ENCODE measurements at places on chromosomes 16 and 17.

DNA sequence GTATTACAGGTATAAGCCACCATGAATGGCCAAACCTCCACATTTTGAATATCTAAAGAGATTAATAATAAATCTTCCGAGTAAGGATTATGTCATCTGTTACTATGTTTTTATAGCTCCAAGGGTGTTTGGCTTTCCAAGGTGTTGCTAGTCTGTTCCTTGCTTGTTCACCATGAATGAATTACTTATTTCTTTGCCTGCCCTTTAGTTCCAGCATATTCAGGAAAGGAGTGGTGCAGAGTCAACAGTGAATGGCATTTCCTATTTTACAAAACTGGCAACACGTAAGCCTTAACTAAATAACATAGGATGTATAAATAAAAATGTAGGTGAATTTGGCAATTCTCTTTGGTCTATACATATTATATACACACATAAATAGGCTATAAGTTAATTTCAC, 70.3 kb downstream of the MYO1D start:
- DNase-seq = no peak

DNA sequence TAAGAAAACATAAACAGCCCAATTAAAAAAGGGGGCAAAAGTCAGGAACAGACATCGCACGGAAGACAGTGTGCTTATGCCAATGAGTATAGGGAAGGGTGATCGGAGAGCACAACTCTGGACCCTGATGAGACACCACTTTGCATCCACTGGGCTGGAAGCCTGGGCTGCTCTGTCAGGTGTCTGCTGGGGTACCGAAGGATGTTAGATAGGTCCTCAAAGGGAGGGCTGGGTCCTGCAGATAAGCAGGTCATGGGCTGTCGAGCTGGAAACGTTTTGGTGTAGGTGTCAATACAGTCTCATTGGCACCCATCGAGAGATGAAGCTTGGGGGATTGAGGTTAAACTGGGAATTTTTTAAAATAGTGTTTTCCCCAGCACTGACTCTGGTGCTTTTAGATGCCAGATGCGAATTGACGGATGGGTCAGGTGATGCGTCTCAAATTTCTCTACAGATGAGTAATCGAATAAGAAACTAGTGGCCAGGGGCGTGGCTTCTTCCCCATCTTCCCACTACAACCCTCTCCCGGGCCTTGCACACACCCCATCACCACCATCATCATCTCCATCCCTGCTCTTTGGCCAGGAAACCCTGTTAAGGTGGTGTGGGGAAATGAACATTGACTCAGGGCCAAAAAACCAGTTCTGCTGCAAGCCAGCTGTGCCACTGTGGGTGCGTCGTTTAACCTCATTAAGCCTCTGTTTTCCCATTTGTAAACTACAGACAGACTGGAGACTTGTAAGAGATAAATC, 47.8 kb upstream of the IRF8 start:
- DNase-seq = no peak

DNA sequence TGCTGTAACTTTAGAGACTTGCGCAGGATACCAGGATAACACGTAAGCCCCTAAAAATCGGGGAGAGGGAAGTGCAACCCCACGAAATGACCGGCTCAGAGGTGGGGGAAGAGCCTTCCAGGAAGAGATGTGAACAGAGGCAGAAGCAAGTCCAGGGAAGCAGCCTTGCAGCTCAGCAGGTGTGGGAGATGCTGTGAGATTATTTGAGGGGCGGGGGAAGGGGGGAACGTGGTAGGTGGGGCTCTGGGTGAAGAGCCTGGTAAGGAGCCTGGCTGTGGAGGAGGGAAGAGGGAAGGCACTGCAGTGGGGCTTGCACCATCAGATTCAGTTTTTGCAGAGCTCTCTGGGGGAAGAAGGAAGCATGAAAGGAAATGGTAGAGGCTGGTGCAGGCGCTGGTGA, 95.4 kb upstream of the CACNG5 start:
- no peak for DNase-seq

- DNase-seq = no peak
Measured at GRCh38 chr16:24282141-24282540, 26.0 kb downstream of the CACNG3 start.

DNA sequence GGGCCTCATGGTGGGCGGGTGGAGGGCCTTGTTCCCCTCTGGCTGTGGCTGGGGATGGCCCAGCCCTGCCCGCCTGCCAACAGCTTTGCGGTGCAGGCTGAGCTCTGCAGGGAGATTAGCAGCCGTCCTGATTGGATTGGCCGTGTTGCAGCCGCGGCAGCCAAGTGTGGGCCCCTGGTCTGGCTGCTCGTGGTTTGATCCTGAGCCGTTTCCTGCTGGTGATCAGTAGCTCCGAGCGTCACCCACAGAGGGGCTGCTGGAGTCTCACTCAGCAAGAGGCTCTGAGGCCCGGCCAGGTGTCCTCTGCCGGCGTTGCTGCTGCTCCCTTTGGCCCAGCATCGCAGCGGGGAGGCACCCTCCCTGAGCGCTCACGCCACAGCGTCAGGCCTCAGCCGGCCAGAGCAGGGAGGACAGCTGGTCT, 32.5 kb downstream of the BAIAP2 start:
- DNase-seq = no peak

Measured in Jurkat, Clone E6-1 (cell line).